Germinal center (tissue), 1 donor: ENCODE measurements at places on chromosomes 6 and 20.
A peak's percentile ranks its signal among the peaks of the same experiment; 100 is the strongest.

DNA sequence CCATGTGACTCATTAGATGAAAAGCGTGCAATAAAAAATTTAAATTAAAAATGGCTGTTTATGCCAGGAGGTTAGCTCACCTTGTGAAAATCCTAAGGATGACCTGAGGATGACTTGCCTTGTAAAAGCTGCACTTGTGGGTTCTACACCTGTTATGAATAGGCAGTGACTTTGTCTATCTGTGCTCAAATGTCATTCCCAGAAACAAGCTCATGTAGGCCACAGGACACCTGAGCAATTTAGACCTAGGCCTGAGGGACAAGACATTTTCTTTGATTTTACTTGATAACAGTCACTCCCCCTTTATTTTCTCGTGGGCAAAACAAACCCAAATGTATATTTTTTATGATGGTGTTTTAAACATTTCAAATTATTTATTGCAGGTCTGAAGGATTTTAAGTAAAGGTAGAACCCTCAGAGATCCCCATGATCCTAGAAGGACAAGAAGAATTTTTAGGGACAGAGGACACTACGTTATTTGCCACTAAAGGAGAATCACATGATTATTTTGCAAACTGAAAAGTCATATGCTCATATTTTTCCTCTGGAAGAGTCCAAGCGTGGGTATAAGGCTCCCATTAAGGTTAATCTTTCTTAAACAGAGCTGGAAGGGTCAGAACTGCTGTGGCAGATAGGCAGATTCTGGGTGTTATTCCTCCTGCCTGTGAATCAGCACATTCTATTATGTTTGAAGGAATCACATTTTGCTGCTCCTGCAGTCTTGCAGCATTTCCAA lies 277.5 kb upstream of the MAN1A1 start:
- DNase-seq = no peak

- no peak for DNase-seq
These were observed 239.3 kb downstream of the OGFRL1 start for GRCh38 chr6:71527886-71528285.

DNA sequence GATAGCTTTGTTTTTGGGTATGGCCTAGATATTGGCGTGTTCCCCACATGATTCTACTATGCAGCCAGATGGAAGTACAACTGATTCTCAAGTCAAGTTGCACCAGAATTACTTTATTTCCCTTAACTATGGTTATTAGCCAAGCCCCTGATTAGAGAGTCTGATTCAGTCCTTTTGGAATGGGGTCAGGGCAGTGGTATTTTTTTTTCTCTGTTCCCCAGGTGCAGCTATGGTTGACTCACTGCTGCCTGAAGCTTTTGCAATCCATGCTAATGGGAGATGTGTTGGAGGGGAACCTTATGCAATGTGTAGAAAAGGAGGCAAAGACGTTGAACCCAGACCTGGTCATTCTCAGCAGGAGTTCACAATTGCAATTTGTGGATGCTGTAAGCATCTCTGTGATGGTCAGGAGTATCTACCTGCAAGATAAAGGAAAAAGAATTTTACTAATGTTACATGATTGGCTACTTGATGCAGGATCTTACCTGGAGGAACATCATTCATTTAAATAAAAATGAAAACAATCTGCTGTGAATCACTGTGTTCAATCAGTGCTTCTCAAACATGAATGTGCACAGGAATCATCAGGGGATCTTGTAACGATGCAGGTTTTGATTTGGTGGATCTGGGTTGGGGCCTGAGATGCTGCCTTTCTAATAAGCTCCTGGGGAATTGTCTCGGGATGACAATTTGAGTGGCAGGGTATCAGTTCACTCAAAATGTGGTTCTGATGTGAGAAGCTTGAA lies 49.4 kb downstream of the PFDN4 start:
- DNase-seq = no peak

DNA sequence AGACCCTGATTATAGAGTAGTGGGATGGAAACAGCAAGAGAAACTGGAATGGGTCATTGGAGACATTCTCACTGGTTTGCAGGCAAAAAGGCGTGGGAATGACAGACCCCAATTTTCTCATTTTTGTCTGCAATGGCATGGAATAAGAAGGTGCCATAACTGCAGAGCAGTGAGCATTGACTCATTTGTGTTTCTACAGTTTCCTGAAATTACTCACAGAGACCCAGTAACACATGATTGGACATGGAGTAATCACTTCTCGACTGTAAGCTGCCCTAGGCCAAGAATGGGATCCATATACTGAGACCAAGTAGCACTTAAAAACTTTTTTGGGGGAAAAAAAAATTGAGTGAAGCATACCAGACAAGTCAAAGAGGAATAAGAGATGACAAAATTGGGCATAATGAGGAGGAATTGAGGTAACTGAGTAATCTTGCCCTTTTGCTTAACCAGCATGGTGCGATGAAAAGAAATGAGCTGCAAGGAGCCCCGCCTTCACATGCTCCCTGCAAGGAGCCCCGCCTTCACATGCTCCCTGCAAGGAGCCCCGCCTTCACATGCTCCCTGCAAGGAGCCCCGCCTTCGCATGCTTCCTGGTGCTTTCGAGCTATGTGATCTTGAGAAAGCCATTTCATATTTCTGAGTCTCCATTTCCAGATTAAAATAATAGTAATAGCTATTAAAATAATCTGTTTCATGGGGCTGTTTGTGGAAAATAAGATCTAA lies 44.1 kb downstream of the NHSL1 start:
- DNase-seq = no peak

- no peak for DNase-seq
These were observed 3.1 kb downstream of the NCOA7 start for GRCh38 chr6:125793863-125794262.

GRCh38 chr20:3067139-3068014 lies 4.0 kb upstream of the OXT start:
- no peak for DNase-seq

- no peak for DNase-seq
These were observed 110.3 kb upstream of the TCF21 start for GRCh38 chr6:133778414-133779130.

- DNase-seq = peak; percentile 74
These were observed at the start of gene TREML2 for GRCh38 chr6:41200901-41201763. Gene TREML2, minus strand, starts transcription at chr6:41201149. Its CDS starts 141 bp downstream, at chr6:41201008.

DNA sequence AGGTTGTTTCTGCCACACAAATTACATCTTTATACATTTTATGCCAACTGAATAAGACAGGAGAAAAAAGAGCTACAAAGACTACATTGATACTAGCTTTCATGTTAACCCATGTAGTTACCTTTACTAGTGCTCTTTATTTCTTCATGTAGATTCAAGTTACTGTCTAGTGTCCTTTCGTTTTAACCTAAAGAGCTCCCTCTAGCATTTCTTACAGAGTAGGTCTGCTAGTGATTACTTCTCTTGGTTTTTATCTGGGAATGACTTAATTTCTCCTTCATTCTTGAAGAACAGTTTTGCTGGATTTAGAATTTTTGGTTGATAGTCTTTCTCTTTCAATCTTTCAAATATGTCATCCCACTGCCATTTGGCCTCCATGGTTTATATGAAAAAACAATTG lies 21.2 kb upstream of the NOP56 start:
- no peak for DNase-seq

DNA sequence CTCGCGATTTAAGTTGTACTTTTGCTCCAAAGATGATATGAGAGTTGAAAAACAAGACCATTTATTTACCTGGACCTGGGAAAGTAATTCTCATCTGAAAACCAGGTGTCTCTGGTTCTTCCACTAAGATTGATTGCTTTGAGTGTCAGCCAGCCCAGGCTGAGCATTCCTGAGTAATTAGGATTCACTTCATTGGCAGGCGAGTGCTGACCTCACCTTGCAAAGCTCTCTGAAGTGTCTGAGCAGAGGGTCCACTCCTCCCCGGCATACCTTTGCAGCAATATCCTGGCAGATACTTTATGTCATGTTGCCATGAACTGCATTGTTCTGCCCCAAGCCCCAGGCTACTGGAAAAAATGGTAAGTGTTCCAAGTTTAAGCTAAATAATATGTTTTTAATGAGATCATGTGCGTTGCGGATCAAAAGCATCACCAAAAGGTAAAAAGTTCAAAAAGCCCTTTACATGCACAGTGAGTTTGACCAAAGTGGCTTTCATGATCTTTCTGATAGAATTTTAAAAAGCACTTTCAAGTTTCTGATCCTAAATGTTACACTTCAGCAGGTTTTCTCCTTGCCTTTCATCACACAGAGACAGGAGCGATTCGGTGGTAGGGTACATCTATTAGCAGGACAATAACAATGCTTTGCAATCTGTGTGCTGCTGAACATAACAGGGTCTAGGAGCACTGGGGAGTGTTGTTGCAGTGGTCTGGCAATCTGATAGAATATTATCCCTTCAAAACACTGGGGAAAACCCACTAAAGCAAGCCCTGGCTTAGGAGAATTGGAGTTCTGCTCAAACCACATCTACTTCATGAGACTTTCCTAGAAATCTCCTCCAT lies 127.8 kb upstream of the EEF1E1 start:
- no peak for DNase-seq

GRCh38 chr6:12119085-12119588 lies 107.0 kb downstream of the HIVEP1 start:
- no peak for DNase-seq

DNA sequence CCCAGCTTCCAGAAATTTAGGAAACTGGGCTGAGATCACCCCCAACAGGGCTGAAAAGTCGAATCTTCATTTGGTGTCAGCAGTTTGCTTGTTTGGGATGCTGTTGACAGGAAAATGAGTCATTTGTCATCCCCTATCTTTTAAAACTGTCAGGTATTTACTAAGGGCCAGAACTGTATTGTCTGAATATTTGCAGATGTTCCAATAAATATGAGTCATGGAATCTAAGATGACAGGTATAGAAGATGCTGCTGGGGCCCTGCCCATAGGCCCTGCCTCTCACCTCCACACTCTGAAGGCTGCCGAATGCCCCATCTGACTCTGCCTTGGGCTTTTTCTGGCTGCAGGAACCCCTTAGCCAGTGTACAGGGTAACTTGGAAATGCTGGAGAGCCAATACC lies 3.9 kb downstream of the ETV7 start:
- DNase-seq = no peak

DNA sequence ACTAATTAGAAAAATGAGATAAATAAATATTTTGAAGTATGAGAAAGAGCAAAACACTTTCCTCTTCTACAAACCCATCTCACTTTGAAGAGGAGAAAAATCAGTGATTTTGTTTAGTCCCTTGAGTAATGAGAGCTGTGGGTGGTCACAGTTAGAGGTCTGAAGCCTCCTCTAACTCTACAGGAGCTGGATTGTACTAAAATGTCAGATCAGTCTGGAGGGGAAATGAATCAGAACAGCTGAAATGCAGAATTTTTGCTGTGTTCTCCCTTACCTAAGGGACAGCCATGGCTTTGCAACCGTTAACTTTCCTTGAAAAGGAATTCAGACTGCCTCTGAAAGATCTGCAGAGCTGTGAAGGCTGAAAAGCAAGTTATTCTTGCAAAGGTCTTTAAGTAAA lies 11.4 kb upstream of the RFPL4B start:
- DNase-seq = no peak

GRCh38 chr6:116772450-116772849 lies 6.9 kb upstream of the FAM162B start:
- DNase-seq = no peak

DNA sequence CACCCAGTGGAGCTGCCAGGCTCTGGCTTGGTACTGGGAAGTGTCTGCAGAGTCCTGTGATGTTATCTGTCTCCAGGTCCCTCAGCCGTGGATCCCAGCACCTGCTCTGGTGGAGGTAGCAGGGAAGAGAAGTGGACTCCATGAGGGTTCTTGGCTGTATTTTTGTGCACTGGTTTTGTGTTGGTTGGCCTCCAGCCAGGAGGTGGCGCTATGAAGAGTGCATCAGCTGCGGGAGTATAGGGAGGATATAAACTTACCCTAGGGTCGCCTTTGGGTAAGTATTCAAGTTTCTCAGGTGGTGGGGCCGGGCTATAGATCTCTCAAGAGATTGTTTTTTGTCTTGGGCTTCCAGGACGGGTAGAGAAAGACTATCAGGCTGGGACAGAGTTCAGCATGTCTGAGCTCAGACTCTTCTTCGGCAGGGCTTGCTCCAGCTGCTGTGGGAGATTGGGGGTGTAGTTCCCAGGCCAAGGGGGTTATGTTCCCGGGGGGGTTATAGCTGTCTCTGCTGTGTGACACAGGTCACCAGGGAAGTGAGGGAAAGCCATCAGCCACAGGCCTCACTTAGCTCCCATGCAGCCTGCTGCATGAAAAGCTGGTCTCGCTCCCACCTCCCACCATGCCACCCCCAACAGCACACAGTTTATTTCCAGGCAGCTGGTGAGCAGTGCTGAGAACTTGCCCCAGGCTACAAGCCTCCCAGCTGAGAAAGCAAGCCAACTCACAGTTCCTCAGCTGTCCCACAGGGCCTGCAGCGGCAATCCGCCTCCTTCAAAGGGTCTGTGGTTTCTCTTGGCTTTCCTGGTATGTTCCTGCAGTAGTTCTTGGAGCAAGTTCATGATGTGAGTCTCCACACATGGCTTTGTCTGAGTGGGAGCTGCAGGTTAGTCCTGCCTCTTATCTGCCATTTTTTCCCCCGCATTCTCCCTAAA lies 115.7 kb downstream of the AIG1 start:
- DNase-seq = no peak

- DNase-seq = peak; percentile 88
These were observed at the start of gene GABBR1 for GRCh38 chr6:29632789-29633533. Gene GABBR1, minus strand, starts transcription at chr6:29633183. Its CDS starts 798 bp downstream, at chr6:29632385.

DNA sequence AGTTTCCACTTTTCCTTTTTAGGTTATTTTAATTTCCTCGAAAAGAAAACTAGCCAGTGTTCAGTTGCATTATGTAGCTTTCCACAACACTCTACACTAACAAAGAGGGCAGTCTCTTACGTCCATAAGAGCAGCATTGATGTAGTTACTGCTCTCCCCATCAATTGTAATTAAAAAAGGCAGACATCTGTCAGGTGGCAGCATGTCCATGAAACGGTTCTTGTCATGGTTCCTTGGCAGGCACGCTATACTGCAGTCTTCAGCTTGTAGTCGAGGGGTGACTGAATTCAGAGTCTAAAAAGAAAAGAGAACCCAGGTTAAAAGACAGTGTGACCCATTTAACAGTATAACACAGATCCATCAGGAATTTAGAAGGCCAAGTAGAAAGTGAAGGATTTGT lies 80.1 kb upstream of the THEMIS start:
- no peak for DNase-seq

- DNase-seq = peak; percentile 20
These were observed 47.1 kb upstream of the ENTPD6 start for GRCh38 chr20:25148181-25148981.

GRCh38 chr6:11362564-11362963 lies 130.1 kb upstream of the NEDD9 start:
- no peak for DNase-seq

DNA sequence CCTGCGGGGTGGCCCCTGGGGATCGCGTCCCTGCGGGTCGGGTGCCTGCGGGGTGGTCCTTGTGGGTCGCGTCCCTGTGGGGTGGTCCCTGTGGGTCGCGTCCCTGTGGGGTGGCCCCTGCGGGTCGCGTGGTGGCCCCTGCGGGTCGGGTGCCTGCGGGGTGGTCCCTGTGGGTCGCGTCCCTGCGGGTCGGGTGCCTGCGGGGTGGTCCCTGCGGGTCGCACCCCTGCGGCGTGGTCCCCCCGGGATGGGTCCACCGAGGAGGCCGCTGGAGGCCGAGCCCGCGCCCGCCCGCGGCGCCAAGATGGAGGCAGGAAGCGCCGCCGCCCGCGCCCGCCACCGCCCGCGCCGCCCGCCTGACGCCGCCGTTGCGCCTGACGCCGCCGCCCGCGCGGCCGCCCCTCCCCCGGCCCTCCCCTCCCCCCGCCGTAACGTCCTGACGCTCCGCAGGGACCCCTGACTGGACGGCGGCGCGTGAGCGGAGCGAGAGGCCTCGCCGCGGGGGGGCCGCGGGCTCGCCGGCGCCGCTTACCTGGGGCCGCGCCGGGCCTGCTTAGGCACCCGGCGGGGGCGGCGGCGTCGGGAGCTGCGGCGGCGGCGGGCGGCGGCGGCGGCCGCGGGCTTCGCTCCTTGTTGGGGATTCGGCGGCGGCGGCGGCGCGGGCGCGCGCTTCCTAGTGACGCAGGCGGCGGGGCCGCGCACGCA lies at the start of gene GMEB2:
Gene GMEB2 (minus strand): TSS at position 678 of the 705 bp plus-strand sequence. CDS start 7,704 bp downstream, outside the sequence.
- DNase-seq = peak; percentile 79
